ENCODE measurements at places on chromosomes 7 and 10.

DNA sequence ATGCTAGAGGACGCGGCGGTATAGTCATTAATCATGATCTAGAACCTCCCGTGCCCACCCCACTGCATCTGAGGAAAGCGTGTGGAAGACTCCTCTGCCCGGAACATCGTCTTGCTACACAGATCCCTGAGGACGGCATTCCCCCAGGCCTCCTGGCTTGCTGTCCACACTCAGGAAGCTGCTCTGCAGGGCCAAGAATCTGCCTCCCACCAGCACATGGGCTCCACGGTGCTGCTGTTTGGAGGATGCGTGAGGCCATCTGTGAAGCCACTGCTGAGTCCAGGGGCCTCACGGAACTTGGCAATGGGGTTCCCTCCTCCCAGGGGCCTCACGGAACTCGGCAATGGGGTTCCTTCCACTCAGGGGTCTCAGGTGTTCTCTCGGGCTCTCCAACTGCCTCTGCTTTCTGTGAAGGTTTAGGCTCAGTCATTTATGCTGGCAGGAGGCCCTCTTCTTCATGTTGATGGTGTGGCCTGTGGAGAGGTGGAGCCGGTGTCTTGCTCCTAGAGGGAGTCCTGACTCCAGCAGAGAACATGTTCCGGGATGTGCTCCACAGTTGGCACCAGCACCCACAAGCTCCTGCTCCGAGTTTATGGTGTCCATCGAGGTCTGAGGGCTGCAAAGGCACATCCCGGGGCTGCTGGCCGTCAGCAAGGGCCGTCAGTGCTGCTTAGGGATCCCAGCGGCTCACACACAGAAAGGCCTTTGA is 273.3 kb downstream of the DNAJB6 start:
- no peak for DNase-seq

DNA sequence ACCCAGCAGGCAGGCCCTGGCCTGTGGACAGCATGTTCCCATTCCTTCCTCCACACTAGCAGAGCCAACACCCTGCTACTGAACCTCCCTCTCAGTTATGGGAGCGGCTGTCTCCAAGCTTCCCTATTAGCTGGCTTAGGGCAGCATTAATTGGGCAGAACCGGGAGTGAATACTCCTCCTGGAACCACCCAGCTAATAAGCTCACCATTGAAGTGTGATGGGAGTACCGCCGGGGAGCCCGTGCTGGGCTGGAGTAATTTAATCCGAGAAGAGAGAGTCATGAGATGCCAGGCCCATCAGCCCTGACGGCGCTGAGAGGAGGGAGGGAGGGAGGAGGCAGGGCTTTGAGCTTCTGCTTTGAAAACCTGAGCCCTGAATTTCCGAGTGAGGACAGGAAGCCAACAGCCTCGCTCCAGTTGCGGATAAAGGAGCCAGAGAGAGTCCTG is 31.8 kb upstream of the ELFN1 start:
- DNase-seq: no peak

DNA sequence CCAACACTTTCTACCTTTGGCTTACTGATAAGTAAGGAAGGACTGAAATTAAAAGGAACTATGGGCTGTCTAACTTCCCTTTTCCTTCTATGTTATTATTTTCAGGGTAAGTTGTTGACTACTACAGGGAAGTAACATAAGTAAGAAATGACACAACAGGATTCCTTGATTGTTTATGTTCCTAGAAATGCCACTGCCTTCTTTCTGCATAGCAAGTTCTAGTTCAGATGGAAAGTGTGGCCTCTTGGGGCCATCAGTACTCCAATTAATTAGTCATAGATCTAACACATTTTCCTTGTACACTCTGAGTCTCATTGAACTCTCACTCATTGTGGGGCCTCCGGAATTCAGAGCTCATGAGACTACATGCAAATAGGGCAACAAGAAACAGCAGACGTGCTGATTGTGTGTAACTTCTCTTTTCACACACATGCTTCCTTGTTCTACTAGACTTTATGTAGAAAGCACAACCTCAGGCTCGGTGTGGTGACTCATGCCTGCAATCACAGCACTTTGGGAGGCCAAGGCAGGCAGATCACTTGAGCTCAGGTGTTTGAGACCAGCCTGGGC is 35.3 kb upstream of the HIBADH start:
- DNase-seq: peak; percentile 71

- DNase-seq: no peak
These were observed 865.9 kb downstream of the CNTNAP2 start for GRCh38 chr7:146982482-146982881.

GRCh38 chr7:140062528-140063299 is at the start of gene PARP12:
Gene PARP12 (minus strand): TSS chr7:140062951. CDS start chr7:140062847, 104 bp downstream.
- peak; percentile 87 for DNase-seq

DNA sequence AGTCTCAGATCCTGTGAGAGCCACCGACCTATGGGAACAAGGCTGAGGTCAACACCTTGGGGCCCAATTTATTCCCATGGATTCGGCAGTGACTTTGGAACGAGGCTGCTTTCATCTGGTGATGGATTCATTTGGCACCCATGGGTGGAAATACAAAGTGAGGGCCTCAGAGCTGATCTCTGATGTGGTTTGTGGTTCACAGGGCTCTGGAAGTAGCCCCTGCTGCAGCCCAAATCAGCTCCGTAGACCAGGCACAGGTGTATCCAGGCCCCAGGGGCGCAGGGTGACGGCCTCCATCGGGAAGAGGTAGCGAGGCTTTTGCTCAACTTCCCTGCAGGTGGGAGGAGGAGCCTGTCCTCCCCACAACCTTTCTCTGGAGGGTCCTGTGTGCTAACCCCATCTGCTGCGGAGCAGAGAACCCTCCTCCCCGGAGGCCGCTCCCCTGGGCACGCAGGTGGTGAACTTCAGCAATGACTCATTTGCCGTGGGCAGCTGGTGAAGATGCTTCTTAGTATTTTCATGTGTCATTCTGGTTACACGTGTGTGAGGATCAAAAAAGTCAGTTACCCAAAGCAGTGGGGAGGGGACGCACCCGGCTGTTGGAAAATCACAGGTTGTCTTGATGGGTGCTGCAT is 7.5 kb upstream of the JAKMIP3 start:
- no peak for DNase-seq
